Karpas-422 (cell line): ENCODE measurements at places on chromosomes 1 and 21. TPM values are rescaled to one million over a fixed set of nuclear protein-coding genes. Genes with fewer than 3 reads are reported as not detected.
A peak's percentile ranks its signal among the peaks of the same experiment; 100 is the strongest.

Gene LDLRAD1
- total RNA-seq = not detected in 2 replicates

Gene TNFRSF1B
- total RNA-seq = not detected in 2 replicates

DNA sequence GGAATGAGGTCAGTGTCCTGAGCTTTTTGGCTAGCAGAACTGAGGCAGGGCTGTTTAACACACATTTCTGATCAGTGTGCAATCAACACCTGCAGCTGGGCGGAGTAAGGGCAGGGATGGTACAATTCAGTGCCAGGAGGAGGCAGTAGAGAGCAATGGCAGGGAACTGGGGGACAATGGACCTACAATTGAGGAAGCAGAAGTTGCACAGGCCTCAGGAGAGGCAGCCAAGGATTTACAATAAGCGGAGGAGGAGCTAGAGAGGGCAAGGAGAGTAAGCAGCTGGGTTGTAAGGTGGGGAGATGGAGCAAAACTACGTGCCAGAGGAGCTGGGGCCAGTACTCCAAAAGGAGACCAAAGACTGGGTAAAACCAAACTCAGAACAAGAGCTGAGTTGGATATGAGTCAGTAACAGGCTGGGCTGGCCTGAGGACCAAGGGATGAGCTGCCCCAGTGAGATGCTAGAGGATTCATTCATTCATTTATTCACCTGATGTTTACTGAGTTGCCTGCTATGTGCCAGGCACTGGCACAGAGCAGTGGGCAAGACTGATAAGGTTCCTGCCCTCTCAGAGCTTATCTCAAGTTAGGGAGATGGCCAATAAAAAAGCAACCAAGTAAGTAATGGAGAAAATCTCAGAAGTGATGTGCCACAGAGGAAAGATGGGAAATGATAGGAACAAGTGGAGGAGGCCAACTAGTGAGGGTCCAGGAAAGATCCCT lies 10.4 kb upstream of the GALE start:
- peaks cover 5% of the 10 kb centered on the region; the same call in 1 of the 2 replicates for H3K36me3 ChIP-seq
- DNase-seq = peak; percentile 96
- no peaks in the 10 kb centered on the region for H3K27me3 ChIP-seq
- no peak overlapping the region for H3K4me3 ChIP-seq

GRCh38 chr1:74343216-74343615 lies 108.0 kb downstream of the TNNI3K start:
- no peaks in the 10 kb centered on the region for H3K4me1 ChIP-seq

- H3K4me1 ChIP-seq = peaks cover 44% of the 10 kb centered on the region
- DNase-seq = peak; percentile 94
- peak overlapping the region; percentile 93 for H3K27ac ChIP-seq
- H3K36me3 ChIP-seq = peaks cover 8% of the 10 kb centered on the region
- peak overlapping the region; percentile 92 for H3K4me3 ChIP-seq
These were observed 4.8 kb downstream of the AMPD2 start for GRCh38 chr1:109624201-109625010.

DNA sequence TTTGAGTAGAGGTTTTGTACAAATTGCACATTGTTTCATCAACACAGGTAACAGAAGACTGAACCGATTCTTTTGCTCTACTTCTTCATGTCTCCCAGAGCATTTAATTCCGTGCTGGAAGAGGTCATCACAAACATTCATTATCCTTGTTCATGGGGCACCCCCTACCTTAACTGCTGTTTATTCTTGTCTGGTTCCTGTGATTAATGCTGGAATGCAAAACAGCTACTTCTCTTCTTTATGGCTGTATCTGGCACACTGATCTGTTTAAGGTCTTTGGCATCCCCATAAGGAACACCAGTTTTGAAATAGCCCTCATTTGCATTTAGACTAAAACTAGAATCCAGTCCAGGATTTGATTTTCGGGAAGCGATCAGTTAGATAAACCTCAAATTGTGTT lies 42.2 kb downstream of the NTNG1 start:
- H3K4me3 ChIP-seq = no peak overlapping the region
- H3K27ac ChIP-seq = no peak overlapping the region
- H3K36me3 ChIP-seq = no peaks in the 10 kb centered on the region
- no peaks in the 10 kb centered on the region for H3K4me1 ChIP-seq

DNA sequence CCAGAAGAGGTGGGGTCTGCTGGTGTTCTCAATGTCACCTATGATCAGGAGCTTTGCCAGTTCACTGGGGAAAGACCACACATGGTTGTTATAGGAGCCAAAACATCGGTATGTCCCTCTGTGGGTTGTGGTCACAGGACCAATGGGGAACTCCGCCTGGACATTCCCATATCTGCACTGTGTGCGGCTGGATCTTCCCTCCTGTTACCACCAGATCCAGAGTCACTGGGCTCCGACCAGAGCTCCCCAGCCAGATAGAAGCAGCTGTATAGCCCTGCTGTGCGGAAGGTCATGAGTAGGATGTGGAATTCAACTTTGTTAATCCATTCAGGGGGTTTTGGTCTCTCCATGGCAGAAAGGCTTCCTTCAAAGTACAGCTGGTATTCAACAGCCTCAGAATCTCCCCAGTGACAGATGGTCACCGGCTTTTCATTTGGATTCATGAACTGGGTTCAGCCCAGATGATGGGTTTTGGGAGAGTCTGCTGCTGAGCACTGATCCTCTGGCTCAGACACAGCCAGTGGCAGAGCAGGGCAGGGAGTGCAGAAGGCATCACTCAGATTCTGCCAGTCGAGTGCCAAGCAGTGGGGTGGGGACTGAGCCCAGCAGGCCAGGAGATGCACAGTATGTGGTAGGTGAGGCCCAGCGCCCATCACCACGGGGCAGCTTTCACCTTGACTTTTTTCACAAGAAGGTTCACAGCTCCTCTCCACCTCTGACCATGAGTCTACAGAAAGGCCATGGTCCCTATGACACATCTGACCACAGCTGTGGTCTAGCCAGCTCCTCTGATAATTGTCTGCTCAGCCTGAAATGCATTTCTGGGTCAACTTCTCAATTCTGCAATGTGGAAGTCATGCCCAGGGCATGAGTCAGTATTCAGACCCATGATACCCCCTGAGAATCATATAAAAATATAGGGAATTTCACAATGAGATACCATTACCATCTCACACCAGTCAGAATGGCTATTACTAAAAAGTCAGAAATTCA lies 2.9 kb upstream of the SHCBP1L start:
- no peak overlapping the region for H3K27ac ChIP-seq
- H3K4me1 ChIP-seq = no peaks in the 10 kb centered on the region
- DNase-seq = no peak

Gene ARHGEF10L
- not detected in 2 replicates for total RNA-seq

GRCh38 chr1:116133696-116134475 lies 22.7 kb downstream of the MAB21L3 start:
- no peaks in the 10 kb centered on the region for H3K36me3 ChIP-seq
- H3K4me1 ChIP-seq = peaks cover 10% of the 10 kb centered on the region
- no peak overlapping the region for H3K27ac ChIP-seq
- H3K27me3 ChIP-seq = no peaks in the 10 kb centered on the region
- H3K4me3 ChIP-seq = no peak overlapping the region

Gene CHIA
- total RNA-seq = not detected in 2 replicates

DNA sequence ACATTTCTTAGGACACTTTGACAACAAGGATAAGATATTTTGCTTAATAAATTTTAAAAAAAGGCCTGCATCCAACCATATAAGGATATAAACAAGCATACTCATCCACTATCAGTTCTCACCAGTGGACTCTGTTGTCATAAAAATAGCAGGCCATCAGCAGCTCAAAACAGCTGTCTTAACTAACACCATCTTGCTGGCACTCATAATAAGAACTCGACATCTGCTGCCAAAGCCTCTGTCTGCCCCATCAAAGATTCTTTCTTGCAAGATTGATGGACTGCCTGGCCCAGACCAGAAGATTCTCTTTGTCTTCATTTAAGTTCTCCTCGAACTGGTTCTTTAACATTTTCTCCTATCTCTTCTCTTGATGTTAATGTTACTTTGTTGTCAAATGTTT lies 10.1 kb downstream of the JMJD4 start:
- no peak overlapping the region for H3K4me3 ChIP-seq
- H3K4me1 ChIP-seq = peaks cover 20% of the 10 kb centered on the region
- no peak overlapping the region for H3K27ac ChIP-seq
- no peak for DNase-seq
- H3K27me3 ChIP-seq = no peaks in the 10 kb centered on the region

DNA sequence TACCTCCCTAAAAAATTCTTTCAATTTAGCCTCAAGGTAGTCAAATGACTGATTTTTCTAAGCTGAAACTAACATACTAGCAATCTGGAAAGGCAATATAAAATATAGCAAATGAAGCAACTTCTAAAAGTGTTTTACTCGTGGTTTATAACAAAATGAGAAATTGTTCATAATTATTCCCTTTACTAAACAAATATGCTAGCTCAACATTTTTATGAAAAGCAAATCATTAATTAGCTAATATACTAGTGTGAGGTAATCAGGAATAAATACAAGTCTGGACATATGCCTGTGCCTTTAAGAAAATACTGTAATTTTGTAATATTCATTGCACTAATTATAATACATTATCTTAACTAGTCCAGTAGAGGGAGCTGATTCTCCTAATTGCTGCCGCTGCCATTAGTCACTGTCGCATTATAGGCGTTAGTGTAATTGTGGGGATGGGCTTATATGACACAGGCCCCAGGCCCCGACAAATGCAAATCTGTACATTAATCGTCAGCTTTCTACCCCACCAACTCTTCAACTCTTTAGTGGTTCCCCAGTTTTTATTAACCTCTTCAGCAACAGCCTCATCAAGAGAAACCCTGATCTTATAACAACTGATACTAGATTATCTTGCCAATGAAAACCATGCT lies 160.9 kb downstream of the GABPA start:
- DNase-seq = peak; percentile 81
- H3K4me3 ChIP-seq = no peak overlapping the region
- no peaks in the 10 kb centered on the region for H3K27me3 ChIP-seq
- no peak overlapping the region for H3K27ac ChIP-seq
- no peaks in the 10 kb centered on the region for H3K36me3 ChIP-seq

- H3K4me3 ChIP-seq = no peak overlapping the region
- no peak overlapping the region for H3K27ac ChIP-seq
- H3K27me3 ChIP-seq = no peaks in the 10 kb centered on the region
- DNase-seq = no peak
These were observed 205.3 kb downstream of the DAB1 start for GRCh38 chr1:57218487-57219079.

DNA sequence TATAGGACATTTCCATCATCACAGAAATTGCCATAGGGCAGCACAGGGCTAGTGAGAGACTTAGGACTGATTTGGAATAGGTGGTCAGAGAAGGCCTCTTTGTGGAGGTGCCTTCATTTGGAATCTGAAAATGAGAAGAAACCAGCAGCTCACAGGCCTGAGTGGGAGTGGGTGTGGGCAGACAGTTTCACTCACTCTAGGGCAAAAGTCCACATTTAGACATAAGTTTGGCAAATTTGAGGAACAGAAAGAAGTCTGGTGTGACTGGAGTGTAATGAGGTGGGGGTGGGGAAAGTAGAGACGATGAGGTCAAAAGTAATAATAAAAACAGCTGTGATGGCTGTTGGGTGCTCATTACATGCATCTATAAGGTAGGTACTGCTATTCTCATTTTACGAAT lies 22.4 kb upstream of the BCAR3 start:
- H3K36me3 ChIP-seq = no peaks in the 10 kb centered on the region
- H3K27me3 ChIP-seq = no peaks in the 10 kb centered on the region
- no peak for DNase-seq
- no peak overlapping the region for H3K4me3 ChIP-seq
- H3K27ac ChIP-seq = no peak overlapping the region
- peaks cover 20% of the 10 kb centered on the region for H3K4me1 ChIP-seq

DNA sequence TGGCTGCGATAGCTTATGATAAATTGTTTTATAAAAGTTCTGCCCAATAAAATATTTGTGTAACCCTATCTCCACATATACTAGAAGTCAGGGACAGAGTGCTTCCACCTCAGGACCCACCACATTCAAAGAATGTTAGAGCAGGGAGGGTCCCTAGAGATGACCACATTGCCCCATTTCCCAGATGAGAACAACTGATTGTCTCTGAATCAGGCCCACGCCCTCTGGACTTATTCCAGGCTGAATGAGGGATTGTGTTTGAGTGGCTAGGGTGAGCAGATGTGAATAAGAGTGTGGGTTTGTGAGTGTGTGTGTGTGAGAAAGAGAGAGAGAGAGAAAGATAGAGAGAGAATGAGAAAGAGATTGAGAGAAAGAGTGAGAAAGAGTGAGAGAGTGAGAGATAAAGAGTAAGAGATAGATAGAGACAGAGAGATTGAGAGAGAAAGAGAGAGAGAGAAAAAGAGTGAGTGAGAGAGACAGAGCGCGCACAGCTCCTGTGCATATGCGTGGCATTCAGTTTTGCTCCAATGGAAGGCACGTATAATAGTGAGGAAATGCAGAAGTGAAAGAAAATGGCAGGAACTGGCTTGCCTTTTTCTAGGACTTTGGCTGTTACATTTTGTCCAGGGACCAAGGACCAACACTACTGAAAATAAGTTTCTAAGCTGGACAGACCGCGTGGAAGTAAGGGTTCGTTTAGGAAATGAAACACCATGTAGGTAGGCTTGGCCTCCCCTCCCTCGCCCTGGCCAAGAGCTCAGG lies 94.1 kb downstream of the ABCA4 start:
- H3K36me3 ChIP-seq = no peaks in the 10 kb centered on the region
- H3K27ac ChIP-seq = no peak overlapping the region
- H3K4me1 ChIP-seq = no peaks in the 10 kb centered on the region
- H3K27me3 ChIP-seq = no peaks in the 10 kb centered on the region
- H3K4me3 ChIP-seq = no peak overlapping the region

Gene BLACAT1
- total RNA-seq = not detected in 2 replicates

DNA sequence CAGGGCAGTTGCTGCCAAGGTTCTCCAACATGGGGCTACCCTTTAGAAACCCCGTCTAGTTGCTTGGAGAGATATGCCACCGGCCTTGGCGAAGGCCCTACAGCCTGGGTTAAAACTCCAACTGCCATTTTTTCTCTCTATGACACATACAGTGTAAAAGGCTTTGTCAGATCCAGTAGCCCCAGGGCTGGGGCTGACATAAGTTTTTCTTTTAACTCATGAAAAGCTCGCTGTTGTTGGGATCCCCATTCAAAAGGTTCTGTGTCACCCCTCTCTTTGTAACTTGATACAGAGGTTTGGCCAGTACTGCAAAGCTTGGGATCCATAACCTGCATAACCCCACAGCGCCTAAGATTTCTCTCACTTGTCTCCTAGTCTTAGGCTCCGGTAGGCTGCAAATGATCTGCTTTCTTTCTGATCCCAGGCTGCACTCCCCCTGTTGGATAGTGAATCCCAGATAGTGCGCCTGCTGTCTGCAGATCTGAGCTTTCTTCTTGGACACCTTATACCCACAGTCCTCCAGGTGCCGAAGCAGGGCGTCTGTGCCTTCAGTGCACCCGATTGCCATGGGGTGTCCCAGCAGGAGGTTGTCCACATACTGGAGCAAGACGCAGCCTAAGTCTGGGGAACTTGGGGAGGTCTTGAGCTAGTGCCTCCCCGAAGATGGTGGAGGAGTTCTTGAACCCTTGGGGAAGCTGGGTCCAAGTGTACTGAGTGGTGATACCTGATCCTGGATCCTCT lies 406.2 kb downstream of the TGFB2 start:
- H3K4me1 ChIP-seq = no peaks in the 10 kb centered on the region
- no peak overlapping the region for H3K4me3 ChIP-seq

GRCh38 chr21:45430521-45431501 lies 25.8 kb downstream of the COL18A1 start:
- H3K4me1 ChIP-seq = no peaks in the 10 kb centered on the region
- H3K27ac ChIP-seq = no peak overlapping the region
- no peak overlapping the region for H3K4me3 ChIP-seq
